CD4-positive, alpha-beta T cell treated with Interleukin-12 subunit alpha and Interleukin-12 subunit beta, for 1 hour (primary cell): ENCODE measurements at places on chromosomes 13 and 19.
A peak's percentile ranks its signal among the peaks of the same experiment; 100 is the strongest.

- DNase-seq = no peak
These were observed 429.6 kb downstream of the RFC3 start for GRCh38 chr13:34247596-34247995.

DNA sequence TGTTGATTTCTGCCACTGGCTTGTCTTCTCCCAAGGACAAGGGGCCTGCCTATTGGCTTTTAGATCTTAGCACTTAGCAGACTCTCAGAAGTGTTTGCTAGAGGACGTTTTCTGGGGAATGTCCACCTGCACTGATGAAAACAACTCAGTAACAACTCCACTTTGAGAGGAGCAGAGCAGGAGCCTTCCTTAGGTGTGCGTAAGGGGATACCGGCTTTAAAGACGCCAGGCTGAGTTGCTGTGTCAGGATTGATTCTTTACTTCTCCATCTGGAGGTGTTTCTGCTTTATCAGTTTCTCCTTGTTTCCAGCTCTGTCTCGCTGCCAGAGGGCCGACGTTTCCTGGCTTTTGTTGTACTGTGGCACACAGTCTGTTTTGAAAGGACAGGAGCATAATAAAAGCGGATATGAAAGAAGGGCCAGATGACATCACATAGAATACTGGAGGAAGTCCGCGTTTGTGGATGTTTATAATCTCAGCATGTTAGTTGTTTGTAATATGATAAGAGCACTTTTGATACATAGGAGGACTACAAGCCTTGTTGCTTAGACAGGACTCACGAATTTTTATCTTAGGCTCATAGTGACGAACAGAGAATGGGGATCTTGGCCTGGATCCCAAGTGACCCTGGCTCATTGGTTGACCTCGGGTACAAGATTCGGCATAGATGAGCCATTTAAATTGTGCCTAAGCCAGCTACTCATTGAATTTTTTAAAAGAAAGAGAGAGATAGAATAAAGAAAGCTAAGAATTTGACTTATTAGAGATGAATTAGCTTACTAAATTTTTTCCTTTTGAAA lies 34.6 kb downstream of the COL4A2 start:
- DNase-seq = no peak

GRCh38 chr13:98987275-98987674 lies 9.4 kb upstream of the DOCK9 start:
- no peak for DNase-seq

DNA sequence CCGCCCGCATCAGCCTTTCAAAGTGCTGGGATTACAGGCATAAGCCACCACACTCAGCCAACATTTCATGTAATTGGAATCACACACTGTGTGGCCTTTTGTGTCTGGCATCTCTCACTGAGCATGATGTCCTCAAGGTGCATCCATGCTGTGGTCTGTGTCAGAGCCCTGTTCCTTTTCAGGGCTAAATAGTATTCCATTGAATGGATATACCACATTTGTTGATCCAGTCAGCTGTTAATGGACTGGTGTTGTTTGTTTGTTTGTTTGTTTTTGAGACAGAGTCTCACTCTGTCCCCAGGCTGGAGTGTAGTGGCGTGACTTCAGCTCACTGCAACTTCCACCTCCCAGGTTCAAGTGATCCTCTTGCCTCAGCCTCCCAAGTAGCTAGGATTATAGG lies 17.9 kb downstream of the ATCAY start:
- DNase-seq = no peak

GRCh38 chr13:45055902-45056648 lies 64.2 kb upstream of the GTF2F2 start:
- DNase-seq = no peak

- DNase-seq = no peak
These were observed 166.4 kb downstream of the SHISA2 start for GRCh38 chr13:25885418-25885817.

DNA sequence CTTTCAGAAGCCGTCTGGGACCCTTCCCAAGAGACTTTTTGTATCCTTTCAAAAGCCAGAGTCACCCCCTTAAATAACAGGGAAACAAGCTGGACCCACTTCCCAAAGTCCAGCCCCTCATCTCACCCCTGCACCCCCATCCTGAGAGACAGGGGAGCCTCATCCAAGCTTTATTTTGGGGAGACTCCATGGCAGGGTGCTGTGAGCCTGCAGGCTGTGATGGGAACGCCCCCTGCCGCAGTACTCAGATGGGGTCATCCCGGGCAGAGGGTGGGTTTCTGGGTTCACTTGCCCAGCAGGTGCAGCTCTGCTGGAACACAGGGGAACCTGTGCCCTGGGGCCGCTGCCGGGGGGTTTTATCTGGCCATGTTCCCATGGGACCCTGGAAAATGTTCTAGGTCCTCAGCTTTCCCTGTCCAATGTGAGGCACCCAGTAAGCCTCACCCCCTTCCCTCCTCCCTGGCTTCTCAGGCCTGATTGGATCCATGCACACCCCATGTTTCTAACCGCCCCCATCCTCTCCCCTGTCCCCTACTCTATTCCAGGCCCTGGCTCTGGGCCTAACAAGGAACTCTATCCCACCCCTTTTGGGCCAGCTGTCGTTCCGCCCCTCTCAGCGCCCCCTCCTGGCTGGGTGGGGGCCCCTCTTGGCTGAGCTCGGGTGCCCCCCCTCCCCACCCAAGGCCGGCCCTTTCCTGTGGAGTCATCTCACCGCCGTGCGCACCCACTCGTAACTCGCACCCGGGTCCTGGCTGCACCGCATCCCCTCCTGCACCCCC lies 1.0 kb downstream of the HIF3A start:
- DNase-seq = no peak

DNA sequence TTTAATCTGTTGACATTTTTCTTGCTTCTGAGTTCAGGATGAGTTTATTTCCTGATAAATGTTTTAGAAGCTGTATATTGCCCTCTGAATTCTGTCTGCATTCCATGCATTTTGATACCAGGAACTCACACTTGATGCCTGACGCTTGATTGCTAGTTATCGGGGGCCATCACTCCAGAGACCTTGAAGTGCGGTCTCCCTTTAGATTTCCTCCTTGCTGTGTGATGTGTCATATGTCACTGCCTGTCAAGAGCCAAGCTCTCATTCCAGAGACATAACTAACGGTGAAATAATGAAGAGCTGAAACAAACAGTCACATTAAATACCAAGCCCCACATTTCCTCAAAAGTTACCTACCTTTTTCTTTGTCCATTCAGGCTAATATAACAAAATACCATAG lies 155.5 kb downstream of the TNFSF13B start:
- no peak for DNase-seq

DNA sequence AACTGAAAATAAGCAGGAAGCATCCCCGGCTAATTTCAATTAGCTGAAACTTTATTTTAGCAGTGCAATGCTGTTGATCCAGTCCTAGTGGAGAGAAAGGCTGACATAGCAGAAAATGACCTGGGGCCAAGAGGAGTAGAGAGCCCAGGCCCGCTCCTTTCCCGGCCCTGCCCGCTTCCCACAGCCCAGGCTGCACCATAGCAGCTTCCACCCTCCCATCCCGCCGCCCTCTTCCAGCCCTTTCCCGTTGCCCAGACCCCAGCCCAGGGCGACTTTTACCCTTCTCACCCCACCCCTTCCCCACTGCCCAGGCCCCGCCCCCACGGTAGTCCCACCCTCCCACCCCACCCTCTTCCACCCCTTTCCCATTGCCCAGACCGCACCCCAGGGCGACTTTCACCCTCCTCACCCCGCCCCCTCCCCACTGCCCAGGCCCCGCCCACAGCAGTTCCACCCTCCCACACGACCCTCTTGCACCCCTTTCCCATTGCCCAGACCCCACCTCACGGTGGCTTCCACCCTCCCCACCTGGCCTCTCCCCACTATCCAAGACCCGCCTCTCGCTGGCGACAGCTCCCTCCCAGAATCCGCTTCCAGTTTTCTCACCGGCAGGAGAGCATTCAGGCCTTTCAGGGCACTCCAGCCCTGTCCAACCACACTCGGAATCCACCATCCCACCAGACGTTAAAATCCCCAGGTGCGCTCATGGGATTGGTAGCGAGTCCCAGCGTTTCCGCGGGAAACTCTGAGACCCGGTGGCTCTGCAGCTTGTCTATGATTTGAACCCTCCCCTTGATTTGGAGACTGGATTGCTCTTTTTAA lies 8.3 kb downstream of the ZNF160 start:
- no peak for DNase-seq

GRCh38 chr19:19451429-19452242 lies 46.2 kb downstream of the GATAD2A start:
- peak; percentile 48 for DNase-seq

DNA sequence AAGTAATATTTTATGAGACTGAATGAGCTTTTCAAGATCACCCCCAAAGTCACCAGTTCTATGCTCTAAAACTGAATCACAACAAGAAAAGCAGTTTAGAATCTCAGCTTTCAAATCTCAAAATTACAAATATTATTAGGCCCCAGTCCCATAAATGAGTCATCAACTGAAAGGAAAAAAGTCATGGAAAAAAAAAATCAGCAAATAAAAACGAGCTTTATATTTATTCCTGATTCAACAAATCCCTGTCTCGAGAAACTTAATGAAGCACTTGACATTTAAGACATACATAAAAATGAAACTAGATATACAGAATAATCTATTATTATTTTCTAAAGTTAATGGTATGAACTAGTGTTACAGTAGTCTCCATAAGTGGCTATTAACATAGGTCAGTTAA lies 203.0 kb downstream of the DIAPH3 start:
- no peak for DNase-seq

GRCh38 chr13:21218351-21219035 lies 42.0 kb downstream of the MRPL57 start:
- peak; percentile 7 for DNase-seq

DNA sequence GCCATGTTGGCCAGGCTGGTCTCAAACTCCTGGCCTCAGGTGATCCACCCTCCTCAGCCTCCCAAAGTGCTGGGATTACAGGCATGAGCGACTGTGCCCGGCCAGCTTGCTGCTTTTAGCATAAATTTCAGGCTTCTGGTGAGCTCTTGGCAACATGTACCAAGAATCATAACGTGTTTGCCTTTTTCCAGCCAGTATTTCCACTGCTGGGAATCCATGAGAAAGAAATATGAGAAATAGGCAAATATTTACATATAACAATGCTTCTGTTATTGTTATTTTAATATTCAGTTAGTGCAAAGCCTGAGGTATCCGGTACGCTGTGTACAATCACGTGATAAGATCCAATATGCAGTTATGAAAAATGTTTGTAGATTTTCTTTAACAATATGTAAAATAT lies 29.2 kb upstream of the CERS4 start:
- DNase-seq = no peak

GRCh38 chr13:53092931-53093330 lies 64.3 kb downstream of the OLFM4 start:
- no peak for DNase-seq
